ENCODE measurements at places on chromosomes 2 and 18.
A peak's percentile ranks its signal among the peaks of the same experiment; 100 is the strongest.

DNA sequence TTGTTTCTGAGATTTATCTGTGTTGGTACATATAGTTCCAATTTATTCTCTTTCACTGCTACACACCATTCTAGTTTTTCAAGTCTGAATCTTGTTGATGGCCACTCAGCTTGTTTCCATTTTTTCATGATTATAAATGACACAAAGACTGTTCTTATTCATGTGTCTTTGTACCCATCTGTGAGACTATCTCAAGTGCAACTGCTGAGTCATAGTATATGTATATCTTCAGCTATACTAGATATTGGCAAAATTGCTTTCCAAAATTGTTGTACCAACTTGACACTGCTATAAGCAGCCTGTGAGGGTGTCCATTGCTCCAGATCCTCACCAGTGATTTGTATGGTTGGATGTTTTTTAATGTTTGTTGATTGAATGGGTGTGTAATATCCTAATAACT is 37.2 kb upstream of the RTN4 start:
- no peak for DNase-seq

DNA sequence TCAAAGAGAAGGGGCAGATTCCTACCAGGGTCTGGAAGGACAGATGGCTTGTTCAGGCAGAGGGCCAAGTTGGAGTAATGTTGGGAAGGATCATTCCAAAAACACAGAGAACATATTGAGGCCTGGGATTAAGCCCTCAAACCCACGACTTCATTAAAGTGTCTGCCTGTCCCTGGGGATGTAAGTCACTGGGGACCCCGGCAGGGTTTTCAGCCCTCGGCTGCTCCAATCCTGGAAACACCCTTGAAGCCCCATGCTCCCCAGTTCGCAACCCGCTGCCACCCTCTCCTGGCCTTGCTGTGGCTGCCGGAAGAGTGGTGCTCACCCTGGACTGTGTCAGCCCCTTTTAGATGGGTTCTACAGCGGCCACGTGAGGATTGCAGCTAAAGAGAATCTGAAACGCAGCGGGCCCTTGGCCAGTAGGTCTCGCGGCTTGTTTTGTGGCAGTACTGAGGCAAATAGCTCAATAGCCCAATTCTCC is 79.9 kb downstream of the EPAS1 start:
- no peak for DNase-seq

GRCh38 chr2:25044011-25044410 is 2.1 kb downstream of the EFR3B start:
- DNase-seq: no peak

DNA sequence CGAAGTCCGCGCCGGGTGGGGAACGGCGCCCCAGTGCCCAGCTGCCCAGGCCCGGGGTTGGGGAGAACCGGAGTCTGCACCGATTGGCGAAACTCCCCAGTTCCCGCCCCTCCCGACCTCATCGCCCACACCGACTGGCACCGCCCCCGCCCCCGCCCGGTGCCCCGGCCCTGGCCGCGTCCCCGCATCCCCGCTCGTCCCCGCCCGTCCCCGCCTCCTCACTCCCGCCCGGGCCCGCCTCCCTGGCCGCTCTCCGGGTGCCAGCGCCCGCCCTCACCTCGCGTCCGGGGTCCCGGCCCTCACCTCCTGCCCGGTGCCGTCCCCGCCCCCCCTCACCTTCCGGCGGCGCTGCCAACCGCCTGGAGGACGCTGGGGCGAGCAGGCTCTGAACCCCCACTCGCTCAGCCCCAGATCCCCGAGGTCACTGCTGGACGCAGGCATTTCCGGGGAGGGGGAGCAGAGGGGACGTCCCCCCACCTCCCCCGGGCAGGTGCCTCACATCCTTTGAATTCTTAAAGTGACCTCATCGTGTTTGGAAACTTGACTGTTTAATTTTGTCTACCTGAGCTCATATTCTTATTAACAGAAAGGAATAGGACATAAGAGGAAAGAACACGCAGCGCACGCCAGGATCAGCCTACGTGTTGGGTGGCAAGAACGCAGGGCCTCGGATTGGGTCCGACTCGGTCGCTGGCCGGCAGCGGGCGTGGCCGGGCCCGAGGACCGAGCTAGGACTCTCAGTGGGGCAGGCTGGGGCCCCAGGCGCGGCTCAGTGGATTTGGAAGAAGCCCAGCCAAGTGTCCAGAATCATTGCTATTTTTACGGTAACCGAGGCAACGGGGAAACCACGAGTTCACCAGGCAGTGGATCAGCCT is at the start of gene FAM110C:
FAM110C (minus strand) TSS at position 35 of the 875 bp plus-strand sequence. CDS start 120 bp downstream, outside the sequence.
- peak; percentile 71 for DNase-seq

- no peak for DNase-seq
Measured at GRCh38 chr2:139201516-139201915, 421.3 kb upstream of the NXPH2 start.

DNA sequence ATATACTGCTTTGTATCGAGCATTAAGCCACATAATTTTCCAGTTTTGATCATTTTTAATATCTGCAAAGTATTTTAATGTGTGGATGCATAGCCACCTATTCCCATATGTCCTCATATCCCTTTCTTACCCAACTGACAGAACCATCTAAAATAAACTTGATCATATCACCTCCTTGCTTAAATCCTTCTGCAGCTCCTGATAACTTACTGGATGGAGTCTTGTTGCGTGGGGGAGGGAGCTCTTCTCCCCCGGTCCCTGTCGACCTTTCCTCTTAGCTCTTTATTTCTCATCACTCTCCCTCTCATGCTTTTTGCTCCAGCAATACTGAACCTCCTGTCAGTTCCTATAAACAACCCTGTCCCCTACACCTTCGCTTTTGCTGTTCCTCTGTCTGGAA is 18.7 kb downstream of the TMEM178A start:
- no peak for DNase-seq

- no peak for DNase-seq
Measured at GRCh38 chr2:130911482-130911881, 74.8 kb downstream of the ARHGEF4 start.

DNA sequence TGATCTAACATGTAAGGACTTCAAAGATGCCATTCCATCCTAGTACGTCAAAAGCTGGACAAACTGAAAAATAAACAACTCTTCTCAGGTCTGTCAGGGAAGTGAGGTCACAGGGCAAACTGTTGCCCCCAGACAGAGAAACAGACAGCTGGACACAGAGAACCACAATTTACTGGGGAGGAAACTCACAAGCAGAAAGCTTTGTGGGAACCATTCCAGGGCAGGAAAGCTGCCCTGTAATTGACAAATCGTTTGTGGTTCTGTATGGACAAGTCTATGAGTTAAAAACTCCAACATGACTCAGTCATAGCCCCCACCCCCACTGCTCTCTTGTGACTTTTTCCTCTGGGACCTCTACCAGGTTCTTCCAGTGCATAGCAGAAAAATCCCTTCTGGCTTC is 28.4 kb downstream of the MCEE start:
- DNase-seq: no peak

DNA sequence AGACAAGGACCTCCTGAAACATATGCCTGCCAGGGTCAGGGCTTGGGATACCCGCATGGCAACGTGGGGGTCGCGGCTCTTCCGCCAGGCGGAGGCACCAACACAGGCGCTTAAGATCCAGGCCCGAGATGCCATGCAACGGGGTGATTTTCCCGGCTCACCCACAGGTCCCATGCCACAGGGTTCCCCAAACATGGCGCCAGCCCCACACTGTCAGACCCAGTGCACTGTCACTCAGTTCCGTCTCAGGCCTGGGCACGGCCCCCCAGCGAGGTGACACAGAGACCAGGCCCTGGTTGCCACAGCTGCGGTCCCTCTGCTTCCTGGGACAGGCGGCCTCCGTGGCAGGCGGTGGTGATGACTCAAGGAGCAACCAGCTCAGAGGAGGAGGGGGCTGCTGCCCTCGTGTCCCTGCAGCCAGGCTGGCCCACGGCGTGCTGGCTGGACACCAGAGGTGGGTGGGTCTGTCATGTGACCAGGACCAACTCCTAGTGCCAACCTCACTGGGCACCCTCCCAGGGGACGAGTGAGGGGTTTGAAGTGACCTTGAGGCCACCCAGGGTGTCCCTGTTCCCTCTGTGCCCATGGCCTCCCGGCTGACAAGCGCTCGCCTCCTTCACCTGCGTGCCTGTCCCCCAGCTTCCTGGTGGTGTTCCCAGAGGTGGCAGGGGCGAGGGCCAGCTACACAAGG is 4.9 kb downstream of the PDCD1 start:
- DNase-seq: no peak

GRCh38 chr2:6526093-6526824 is 339.4 kb downstream of the CMPK2 start:
- DNase-seq: no peak

DNA sequence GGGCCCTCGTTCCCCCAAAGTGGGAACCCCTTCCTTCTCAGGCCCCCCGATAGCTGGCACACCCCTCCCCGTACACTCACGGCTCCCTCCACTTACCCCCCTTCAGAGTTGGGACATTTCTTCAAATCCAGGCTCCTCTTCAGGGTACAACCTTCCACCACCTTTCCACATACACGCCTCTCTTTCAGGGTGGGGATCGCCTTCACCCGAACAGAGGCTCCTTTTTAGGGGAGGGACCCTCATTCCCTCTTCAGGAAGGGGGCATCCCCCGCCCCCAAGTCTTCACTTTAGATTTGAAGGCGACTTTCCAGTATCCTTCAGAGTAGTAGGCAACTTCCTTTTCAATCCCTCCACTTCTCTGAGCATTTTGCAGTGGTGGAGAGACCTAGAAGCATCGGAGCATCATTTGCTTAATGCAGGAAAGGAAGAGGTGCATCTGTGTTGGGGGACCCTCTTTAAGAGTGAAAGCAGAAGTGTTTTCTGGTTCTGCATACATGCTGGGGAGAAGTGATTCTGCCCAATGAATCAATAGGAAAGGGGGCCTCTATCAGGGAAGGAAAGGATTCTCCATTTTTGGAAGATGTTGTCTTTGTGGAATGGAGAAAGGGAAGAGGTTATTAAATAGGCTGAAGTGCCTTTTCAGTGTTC is 845 bp downstream of the EML4 start:
- DNase-seq: no peak

- DNase-seq: no peak
Measured at GRCh38 chr2:237538901-237539300, 27.5 kb upstream of the PRLH start.

- DNase-seq: no peak
Measured at GRCh38 chr2:220670511-220670910, 901.6 kb downstream of the EPHA4 start.

GRCh38 chr2:24489465-24490180 is 1.4 kb upstream of the NCOA1 start:
- DNase-seq: no peak

- no peak for DNase-seq
Measured at GRCh38 chr18:8689517-8689916, 15.8 kb upstream of the MTCL1 start.
